ENCODE measurements at places on chromosomes 2 and 18. TPM values are rescaled to one million over a fixed set of nuclear protein-coding genes. Genes with fewer than 3 reads are reported as not detected.

- H3K27ac ChIP-seq, result no peak overlapping the region
- no peaks in the 10 kb centered on the region for H3K36me3 ChIP-seq
- H3K4me3 ChIP-seq, result no peak overlapping the region
- no peak for DNase-seq
- no peaks in the 10 kb centered on the region for H3K4me1 ChIP-seq
Observed at GRCh38 chr2:191863988-191864387, 17.1 kb upstream of the CAVIN2 start.

DNA sequence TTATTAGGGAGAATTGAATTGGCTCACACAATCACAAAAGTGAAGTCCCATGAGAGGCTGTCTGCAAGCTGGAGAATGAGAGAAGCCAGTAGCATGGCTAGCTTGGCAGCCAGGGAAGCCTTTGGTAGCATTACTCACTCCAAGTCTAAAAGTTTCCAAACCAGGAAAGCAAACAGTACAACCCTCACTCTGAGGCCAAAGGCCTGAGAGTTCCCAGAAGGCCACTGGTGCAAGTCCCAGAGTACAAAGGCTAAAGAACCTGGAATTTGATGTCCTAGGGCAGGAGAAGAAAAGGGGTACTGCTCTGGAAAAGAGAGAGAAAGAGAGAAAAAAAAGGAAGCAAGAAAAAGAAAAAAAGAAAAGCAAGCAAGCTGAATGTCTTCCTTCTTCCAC lies 318.2 kb downstream of the RND3 start:
- no peak overlapping the region for H3K4me3 ChIP-seq
- H3K27me3 ChIP-seq, result no peaks in the 10 kb centered on the region
- DNase-seq, result no peak
- H3K4me1 ChIP-seq, result no peaks in the 10 kb centered on the region

- no peaks in the 10 kb centered on the region for H3K36me3 ChIP-seq
- no peak for DNase-seq
- H3K27me3 ChIP-seq, result no peaks in the 10 kb centered on the region
Observed at GRCh38 chr2:48026865-48027264, 120.6 kb upstream of the FBXO11 start.

DNA sequence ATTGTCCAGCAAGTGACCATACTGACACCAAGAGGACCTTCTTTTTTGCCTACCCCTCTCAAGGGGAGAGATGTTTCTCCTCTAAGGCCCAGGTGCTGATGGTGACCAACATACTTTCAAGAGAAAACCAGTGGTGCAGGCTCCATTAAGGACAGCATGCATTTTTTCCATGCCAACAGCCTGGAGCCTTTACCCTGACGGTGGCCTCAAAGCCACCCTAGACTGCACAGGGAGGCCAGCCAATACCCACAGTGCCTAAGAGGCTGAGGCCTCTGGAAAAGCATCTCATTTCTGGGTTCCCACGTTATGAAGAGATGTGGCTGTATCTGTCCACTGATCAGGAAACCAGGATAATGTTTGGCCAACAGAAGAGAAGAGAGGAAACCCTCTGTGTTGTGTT lies 19.3 kb downstream of the SPRED2 start:
- no peak for DNase-seq
- no peaks in the 10 kb centered on the region for H3K27me3 ChIP-seq
- no peaks in the 10 kb centered on the region for H3K36me3 ChIP-seq
- no peak overlapping the region for H3K4me3 ChIP-seq

DNA sequence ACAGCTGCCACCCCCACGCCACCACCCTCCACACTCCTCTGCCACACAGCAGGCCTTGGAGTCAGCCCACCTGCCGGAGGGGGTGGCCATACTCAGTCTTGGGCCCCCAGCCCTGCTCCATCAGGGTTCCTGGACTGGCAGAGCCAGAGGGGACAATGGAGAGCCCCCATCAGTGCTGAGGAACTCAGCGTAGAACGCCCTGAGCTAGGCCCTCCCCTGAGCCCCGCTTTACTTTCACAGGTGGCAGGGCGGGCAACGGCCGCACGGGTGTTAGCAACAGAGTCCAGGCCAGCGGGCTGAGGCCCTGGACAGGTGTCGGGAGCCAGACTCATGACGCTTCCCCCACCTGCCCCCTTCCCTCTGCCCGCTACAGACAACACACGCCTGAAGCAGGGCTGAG lies 47.1 kb downstream of the FOSL2 start:
- no peaks in the 10 kb centered on the region for H3K36me3 ChIP-seq
- no peak overlapping the region for H3K4me3 ChIP-seq
- DNase-seq, result no peak
- H3K4me1 ChIP-seq, result no peaks in the 10 kb centered on the region
- H3K27me3 ChIP-seq, result no peaks in the 10 kb centered on the region
- H3K27ac ChIP-seq, result no peak overlapping the region

GRCh38 chr2:32061973-32062861 lies 1.1 kb upstream of the SPAST start:
- peak; percentile 55 for DNase-seq
- H3K4me3 ChIP-seq, result peak overlapping the region; percentile 83
- H3K36me3 ChIP-seq, result no peaks in the 10 kb centered on the region
- H3K4me1 ChIP-seq, result peaks cover 2% of the 10 kb centered on the region
- H3K27ac ChIP-seq, result no peak overlapping the region

DNA sequence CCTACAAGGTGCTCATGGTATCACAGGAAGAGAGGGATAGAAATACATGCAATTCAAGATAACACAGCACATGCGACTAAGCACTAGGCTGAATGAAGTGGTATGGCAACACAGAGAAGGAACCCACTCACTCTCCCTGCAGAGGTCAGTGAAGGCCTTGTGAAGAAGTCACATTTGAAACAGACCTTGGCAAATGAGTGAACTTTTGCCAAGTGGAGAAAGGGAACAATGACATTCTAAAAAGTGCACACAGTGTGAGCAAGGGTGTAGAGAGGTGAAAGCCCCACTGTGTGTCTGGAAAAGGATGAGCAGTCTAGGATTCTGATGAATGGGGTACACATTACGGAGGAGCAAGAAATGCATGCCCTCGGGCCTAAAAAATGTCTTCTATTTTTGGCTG lies 23.3 kb downstream of the KLF7 start:
- no peaks in the 10 kb centered on the region for H3K36me3 ChIP-seq
- H3K27ac ChIP-seq, result no peak overlapping the region
- H3K27me3 ChIP-seq, result no peaks in the 10 kb centered on the region
- H3K4me3 ChIP-seq, result no peak overlapping the region
- peaks cover 14% of the 10 kb centered on the region for H3K4me1 ChIP-seq

DNA sequence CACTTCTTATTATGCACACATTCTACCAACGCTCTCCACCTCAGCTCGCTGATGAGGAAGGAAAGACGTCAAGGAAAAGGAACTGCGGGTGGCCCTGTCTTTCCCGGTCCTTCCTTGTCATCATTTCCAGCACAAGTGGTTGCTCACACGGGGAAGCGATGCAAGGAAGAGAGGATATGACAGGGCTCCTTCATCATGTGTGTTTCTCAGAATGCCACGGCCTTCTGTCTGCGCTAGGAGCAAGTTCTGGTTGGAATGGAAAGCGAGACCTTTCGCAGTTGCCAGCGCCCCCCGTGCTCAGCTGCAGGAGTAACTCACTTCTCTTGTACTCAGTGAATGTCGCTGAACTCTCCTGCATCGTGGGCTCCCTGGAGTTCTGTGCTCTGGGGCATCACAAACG lies 191.8 kb upstream of the GLI2 start:
- no peaks in the 10 kb centered on the region for H3K36me3 ChIP-seq

DNA sequence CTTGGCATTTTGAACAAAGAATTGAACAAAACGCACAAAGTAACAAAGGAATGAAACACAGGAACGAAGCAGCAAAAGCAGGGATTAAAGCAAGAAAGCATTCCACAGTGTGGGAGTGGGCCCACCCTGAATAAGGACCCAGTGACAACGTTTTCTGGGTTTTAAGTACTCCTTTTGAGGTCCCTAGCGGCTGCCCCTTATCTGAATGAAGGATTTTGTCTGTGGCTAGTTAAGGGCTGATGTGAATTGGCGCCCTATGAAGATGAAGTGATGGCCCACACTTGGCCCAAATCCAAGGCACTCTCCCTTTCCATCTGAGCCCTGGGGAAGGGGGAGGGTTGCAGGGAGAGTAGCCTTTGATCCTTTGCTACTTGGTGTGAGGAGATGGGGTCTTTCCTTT lies 7.8 kb upstream of the CCDC141 start:
- H3K27ac ChIP-seq, result no peak overlapping the region
- no peaks in the 10 kb centered on the region for H3K4me1 ChIP-seq
- no peaks in the 10 kb centered on the region for H3K36me3 ChIP-seq
- no peaks in the 10 kb centered on the region for H3K27me3 ChIP-seq
- H3K4me3 ChIP-seq, result no peak overlapping the region

DNA sequence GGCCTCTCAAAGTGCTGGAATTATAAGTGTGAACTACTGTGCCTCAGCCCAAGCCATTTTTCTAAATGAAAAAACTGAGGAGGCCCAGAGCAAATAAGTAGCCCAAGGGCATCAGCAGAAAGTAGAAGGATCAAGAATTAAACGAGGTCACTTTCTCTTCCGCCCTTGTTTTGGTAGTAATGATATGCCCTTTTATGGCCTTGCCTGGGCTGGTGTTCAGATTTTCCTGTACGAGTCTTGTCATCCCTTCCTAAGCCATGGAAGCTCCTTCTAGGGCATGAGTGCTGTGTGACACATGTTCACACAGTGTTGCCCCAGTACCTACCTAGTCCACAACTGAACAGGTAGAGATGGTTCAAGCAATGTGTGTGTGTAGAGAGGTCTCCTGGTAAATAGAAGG lies 6.6 kb downstream of the HPCAL1 start:
- DNase-seq, result no peak
- H3K36me3 ChIP-seq, result no peaks in the 10 kb centered on the region
- H3K27ac ChIP-seq, result no peak overlapping the region
- peaks cover 16% of the 10 kb centered on the region for H3K27me3 ChIP-seq
- peaks cover 2% of the 10 kb centered on the region for H3K4me1 ChIP-seq
- H3K4me3 ChIP-seq, result no peak overlapping the region

DNA sequence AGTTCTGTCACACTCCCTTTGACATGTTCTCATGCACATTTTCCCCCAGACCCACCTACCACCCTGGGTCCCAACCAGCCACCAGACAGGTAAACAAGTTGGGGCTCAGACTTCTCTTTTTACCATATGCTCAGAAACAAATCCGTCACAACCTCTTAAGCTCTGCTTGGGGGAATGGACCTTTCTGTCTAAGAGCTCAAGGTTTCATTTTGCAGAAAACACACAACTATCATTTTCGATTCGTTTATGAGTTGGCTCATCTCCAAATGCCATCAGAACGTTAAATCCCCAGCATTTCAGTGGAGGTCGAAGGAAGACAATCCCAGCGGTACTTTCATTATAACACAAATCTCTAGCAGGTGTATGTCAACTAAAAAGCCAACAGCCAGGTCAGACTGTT lies 30.6 kb upstream of the NCK2 start:
- no peaks in the 10 kb centered on the region for H3K36me3 ChIP-seq
- no peaks in the 10 kb centered on the region for H3K27me3 ChIP-seq
- no peak overlapping the region for H3K4me3 ChIP-seq
- no peaks in the 10 kb centered on the region for H3K4me1 ChIP-seq
- no peak overlapping the region for H3K27ac ChIP-seq

- no peak overlapping the region for H3K27ac ChIP-seq
- H3K4me3 ChIP-seq, result no peak overlapping the region
- H3K27me3 ChIP-seq, result no peaks in the 10 kb centered on the region
- peaks cover 18% of the 10 kb centered on the region for H3K4me1 ChIP-seq
Observed at GRCh38 chr2:230863031-230863430, 1.7 kb upstream of the ITM2C start.

- no peak overlapping the region for H3K4me3 ChIP-seq
- DNase-seq, result no peak
- no peaks in the 10 kb centered on the region for H3K36me3 ChIP-seq
- H3K27ac ChIP-seq, result no peak overlapping the region
- H3K4me1 ChIP-seq, result no peaks in the 10 kb centered on the region
Observed at GRCh38 chr2:95008306-95008705, 17.2 kb upstream of the MAL start.

- no peaks in the 10 kb centered on the region for H3K36me3 ChIP-seq
- H3K4me1 ChIP-seq, result peaks cover 4% of the 10 kb centered on the region
- DNase-seq, result no peak
Observed at GRCh38 chr2:229408356-229408755, 137.3 kb upstream of the PID1 start.

GRCh38 chr2:159094173-159094737 lies 125.8 kb downstream of the TANC1 start:
- peaks cover 6% of the 10 kb centered on the region for H3K4me1 ChIP-seq
- DNase-seq, result no peak
- no peak overlapping the region for H3K4me3 ChIP-seq
- H3K36me3 ChIP-seq, result no peaks in the 10 kb centered on the region

DNA sequence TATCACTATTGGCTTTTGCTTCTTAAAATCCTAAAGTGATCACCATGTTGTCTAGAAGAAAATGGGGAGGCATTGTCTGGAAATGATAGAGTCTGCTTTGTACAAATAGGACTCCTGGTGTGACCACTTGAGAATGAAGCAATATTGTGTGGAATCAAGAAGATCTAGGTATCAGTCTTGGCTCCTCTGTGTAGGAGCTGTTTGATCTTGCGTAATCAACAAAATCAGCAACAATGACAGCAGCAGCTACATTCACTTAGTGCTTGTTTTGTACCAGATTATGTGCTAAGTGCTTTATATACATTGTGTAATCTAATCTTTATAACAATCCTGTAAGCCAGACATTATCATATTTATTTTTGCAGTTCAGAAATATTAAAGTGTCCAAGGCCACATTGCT lies 17.8 kb downstream of the NCOA1 start:
- H3K4me1 ChIP-seq, result no peaks in the 10 kb centered on the region
- no peak overlapping the region for H3K4me3 ChIP-seq
- no peak overlapping the region for H3K27ac ChIP-seq
- no peaks in the 10 kb centered on the region for H3K27me3 ChIP-seq
- no peaks in the 10 kb centered on the region for H3K36me3 ChIP-seq

- no peaks in the 10 kb centered on the region for H3K27me3 ChIP-seq
- no peak overlapping the region for H3K4me3 ChIP-seq
- H3K36me3 ChIP-seq, result no peaks in the 10 kb centered on the region
- DNase-seq, result no peak
- H3K27ac ChIP-seq, result no peak overlapping the region
Observed at GRCh38 chr2:188360485-188361263, 69.0 kb downstream of the GULP1 start.

GRCh38 chr2:236194786-236195185 lies 26.6 kb upstream of the GBX2 start:
- H3K27ac ChIP-seq, result no peak overlapping the region
- no peaks in the 10 kb centered on the region for H3K36me3 ChIP-seq
- no peak overlapping the region for H3K4me3 ChIP-seq
- DNase-seq, result no peak

- no peaks in the 10 kb centered on the region for H3K27me3 ChIP-seq
- no peak overlapping the region for H3K27ac ChIP-seq
- H3K36me3 ChIP-seq, result no peaks in the 10 kb centered on the region
- H3K4me1 ChIP-seq, result no peaks in the 10 kb centered on the region
- H3K4me3 ChIP-seq, result no peak overlapping the region
- DNase-seq, result no peak
Observed at GRCh38 chr2:226185616-226186211, 613.9 kb downstream of the IRS1 start.

GRCh38 chr2:233989221-233989858 lies 61.2 kb upstream of the SPP2 start:
- H3K4me1 ChIP-seq, result no peaks in the 10 kb centered on the region
- H3K27ac ChIP-seq, result no peak overlapping the region
- no peak for DNase-seq
- no peaks in the 10 kb centered on the region for H3K36me3 ChIP-seq
- no peak overlapping the region for H3K4me3 ChIP-seq

APCDD1 gene
- 3.0 TPM for total RNA-seq

NXPH2 gene
- 6.9 TPM for total RNA-seq

SLC40A1 gene
- not detected for total RNA-seq

IFIH1 gene
- total RNA-seq, result 2.0 TPM

DARS1 gene
- 85.9 TPM for total RNA-seq

CFC1 gene
- 0.31 TPM for total RNA-seq

MOGAT1 gene
- total RNA-seq, result 0.67 TPM

ZNF638 gene
- 143 TPM for total RNA-seq

DNAH7 gene
- 0.07 TPM for total RNA-seq

ARID5A gene
- 4.4 TPM for total RNA-seq

ZNF2 gene
- 2.9 TPM for total RNA-seq

RANBP2 gene
- total RNA-seq, result 95.9 TPM

ELOA2 gene
- not detected for total RNA-seq
